AG04450 (cell line): ENCODE measurements at places on chromosomes 1 and 21.

- no peak for DNase-seq
Observed at GRCh38 chr1:108668777-108669176, 7.9 kb upstream of the HENMT1 start.

DNA sequence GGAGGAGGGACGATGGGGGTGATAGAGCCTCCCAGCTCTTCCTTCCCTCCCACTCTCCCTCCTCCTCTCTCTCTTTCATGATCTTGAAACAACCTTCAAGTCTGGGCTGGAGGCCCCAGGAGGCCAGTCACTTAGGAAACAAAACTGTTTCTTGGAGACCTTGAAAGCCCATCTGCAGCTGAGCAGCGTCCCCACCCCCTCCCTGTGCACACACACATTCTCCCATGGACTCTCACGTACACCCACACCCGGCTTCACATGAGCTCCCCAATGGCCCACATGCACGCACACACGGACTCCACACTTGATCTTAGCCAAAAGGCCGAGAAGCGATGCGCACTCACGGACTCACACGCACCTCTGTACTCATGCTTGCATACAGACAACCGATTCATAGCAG is 3.2 kb upstream of the ATP1A2 start:
- DNase-seq, result no peak

DNA sequence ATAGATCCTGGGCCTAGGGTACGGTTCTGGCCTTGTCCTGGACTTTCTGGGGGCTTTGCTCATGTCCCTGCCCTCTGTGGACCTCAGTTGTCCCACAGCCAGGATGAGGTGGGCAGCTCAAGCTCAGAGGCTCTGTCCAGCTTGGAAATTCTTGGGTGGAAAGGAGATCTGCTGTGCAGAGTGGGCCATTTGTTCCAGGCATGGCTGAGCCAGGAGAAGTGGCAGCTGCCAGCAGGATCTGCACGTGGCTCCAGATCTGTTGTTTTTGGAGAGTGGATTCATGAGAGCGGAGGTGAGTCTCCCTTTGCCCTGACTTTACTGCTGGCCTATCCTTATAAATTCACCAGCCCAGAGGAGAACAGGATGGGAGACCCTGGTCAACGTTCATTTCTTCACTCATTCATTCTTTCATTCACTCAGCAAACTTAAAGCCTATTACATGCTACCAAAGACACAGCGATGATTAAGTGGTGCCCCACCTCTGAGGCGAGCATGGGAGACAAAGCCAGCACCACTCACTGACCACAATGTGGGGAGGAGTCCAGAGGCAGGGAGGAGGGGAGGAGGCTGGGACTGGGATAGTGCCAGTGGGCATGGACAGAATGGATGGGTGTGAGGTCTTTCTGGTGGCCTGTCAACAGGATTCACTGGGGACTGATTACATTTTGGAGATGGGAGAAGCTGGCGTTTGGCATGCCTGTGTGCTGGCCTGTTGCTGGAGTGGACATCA is 205.1 kb downstream of the TRABD2B start:
- DNase-seq, result no peak

GRCh38 chr1:12544357-12544756 is 73.7 kb downstream of the DHRS3 start:
- no peak for DNase-seq

DNA sequence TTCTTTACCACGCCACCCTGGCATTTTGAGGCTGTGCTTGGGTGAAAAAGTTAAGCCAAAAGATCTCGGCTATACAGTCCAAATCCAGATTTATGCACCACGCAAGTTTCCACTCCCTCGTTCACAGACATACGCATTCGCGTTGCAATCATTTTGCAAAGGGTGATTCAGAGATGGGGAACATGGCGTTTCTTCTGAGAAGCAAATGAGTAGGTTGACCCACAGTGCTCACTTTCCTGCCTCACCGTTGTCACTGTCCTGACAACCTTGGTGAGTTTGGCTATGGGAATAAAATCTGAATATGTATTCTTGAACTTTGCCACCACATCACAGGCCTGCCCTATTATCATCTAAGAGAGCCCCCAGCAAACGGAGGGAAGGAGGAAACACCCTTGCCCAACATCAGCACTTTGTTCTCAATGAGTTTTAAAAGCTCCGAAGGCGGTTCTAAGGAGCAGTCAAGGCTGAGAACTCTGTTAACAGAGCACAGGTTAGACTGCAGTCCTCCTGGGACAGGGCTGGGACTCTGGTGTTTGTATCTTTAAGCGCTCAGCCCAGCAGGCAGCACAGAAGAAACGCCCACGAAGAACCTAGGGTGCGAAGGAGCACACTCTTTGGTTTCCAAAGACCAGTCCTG is 86.4 kb downstream of the RUNX1 start:
- no peak for DNase-seq

- DNase-seq, result no peak
Observed at GRCh38 chr1:215888159-215888558, 321.1 kb downstream of the KCTD3 start.

DNA sequence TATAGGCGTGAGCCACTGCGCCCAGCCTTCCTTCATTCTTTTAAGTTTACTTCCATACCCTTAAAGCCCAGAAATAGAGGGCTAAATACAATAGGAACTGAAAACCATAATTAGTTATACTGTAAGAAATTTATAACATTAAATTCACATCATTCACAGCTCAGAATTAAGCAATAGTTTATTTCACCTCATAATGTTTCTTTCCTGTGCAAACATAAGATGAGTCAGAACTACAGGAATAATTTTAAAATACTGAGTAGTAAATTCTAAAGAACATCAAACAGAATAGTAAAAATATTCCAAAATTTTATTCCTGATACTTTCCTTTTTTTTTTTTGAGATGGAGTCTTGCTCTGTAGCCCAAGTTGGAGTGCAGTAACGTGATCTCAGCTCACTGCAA is 24.1 kb downstream of the POGZ start:
- DNase-seq, result no peak

GRCh38 chr1:163535807-163536206 is 214.1 kb downstream of the NUF2 start:
- DNase-seq, result no peak

DNA sequence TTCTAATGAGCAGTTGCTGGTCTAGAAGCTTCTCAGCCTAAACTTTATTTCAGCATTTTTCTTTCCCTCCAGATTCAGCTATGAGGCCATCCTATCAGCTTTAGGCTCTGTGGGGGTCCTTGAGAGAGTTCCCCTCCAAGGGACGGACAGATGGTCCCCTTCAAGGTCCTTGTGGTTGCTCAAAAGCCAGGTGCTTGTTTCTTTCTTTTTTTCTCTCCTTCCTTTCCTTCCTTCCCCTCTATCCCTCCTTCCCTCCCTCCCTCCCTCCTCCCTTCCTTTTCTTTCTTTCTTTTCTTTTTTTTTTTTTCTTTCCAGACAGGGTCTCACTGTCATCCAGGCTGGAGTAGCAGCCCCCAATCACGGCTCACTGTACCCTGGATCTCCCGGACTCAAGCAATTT is 1.2 kb upstream of the IL6R start:
- DNase-seq, result no peak

DNA sequence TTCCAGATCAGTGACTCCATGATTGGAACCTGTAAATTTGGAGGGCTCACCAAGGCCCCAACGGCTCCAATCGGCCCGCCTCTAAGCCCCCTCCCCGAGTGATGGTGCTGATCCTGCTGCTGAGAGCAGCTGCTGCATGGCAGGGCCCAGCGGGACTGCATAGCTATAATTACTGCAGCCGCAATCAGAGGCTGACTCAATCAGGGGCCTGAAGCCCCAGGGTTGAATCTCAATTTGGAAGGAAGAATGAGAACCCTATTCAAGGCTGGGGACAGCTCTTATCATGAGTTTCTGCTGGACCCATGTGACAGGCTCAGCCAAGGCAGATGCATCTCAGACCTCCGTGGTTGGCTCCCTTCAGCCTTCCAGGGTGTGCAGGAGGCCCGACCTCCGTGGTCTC is 42.8 kb upstream of the MAGOH start:
- DNase-seq, result no peak

GRCh38 chr1:195773931-195774330 is 834.3 kb downstream of the KCNT2 start:
- DNase-seq, result no peak

- peak; percentile 65 for DNase-seq
Observed at GRCh38 chr1:147640553-147641165, 29.7 kb downstream of the ACP6 start.

GRCh38 chr1:147111381-147112130 is 60.7 kb downstream of the PRKAB2 start:
- DNase-seq, result no peak

- DNase-seq, result no peak
Observed at GRCh38 chr1:118881751-118882150, 106.4 kb downstream of the TBX15 start.

DNA sequence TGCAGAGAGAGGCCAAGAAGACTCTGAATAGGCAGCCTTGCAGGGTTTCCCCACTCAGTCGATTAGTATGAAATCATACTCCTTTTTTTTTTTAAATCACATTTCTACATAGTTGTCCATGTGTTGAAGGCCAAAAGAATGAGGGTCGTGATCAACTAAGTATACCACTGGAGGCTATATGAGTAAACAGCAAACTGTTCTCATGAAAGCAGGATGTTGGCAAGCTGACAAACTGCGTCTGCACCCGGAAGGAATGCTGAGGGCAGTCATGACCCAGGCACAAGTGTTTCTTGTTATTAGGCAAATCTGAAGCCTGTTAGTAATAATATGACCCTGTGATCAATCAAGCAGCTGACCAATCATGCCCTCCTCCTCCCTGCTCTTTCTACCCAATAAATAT is 213.2 kb downstream of the USH2A start:
- DNase-seq, result peak; percentile 15

DNA sequence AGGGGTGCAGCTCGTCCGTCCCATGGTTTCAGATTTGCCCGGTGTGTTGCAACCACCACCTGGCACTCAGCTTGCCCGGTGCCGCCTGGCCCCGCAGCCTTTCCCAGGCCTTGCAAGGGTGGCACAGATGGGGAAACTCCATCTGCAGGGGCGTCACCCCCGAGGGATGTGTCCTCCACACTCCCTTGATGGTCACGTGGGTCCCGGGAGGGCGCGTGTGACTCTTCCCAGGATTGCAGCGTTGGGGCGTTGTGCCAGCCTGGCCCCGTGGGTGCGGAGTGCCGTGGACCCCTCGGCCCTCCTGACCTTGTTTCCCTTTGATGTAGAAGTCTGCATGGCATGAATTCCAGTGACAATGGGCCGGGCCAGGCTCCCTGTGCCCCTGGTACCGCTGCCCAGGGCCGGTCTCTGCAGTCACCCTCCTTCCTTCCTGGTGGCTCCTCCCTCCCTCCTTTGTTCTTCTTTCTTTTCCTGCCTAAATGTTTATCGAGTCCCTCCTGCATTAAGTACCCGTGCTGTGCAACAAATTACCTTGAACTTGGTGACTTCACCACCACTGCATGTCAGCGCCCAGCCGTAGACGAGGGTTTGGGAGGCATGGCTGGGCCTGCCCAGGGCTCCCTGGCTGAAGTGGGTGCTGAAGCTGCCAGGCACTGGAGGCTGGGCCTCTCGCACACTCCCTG is 22.9 kb downstream of the RRP1 start:
- no peak for DNase-seq

DNA sequence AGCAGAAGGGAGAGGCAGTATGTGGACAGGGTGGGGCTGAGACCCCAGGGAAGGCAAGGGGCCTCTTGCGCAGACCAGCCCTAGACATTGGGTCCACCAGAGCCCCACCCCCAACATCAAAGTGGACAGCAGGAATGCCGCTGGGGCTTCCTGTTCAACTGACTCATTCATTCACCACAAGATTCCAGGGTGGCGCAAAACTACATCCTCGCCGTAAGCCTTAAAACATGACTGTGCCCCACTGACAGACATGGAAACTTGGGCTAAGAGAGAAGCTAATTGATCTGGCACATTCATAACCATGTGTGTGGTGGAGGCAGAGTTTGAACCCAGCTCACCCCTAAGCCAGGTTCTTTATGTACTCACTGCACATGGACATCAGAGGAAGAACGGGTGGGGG is 14.0 kb downstream of the COL16A1 start:
- peak; percentile 85 for DNase-seq

GRCh38 chr1:151545542-151545941 is 5.4 kb downstream of the TUFT1 start:
- DNase-seq, result no peak

- DNase-seq, result no peak
Observed at GRCh38 chr1:113976609-113977278, 2.5 kb upstream of the OLFML3 start.

DNA sequence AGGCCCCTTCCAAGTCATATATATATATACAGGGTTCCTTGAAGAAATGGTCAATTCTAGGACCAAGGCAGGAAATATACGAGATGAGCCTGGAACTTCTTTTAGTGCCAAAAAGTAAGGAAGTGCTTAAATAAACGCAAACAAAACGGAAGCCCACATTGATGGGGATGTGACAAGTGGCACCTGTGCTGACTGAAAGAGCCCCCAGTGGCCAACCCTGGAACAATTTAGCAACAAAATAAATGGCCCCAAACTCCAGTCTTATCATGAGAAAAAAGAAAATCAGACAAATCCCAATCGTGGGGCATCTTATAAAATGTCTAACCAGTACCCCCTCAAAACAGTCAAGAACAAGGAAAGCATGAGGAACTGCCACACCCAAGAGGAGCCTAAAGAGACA is 17.7 kb downstream of the PLA2G5 start:
- DNase-seq, result no peak

GRCh38 chr1:36204347-36204909 is 19.8 kb upstream of the THRAP3 start:
- DNase-seq, result no peak

GRCh38 chr1:225710804-225711203 is 57.9 kb upstream of the ENAH start:
- no peak for DNase-seq

GRCh38 chr1:115168026-115168425 is 78.7 kb upstream of the TSPAN2 start:
- no peak for DNase-seq

DNA sequence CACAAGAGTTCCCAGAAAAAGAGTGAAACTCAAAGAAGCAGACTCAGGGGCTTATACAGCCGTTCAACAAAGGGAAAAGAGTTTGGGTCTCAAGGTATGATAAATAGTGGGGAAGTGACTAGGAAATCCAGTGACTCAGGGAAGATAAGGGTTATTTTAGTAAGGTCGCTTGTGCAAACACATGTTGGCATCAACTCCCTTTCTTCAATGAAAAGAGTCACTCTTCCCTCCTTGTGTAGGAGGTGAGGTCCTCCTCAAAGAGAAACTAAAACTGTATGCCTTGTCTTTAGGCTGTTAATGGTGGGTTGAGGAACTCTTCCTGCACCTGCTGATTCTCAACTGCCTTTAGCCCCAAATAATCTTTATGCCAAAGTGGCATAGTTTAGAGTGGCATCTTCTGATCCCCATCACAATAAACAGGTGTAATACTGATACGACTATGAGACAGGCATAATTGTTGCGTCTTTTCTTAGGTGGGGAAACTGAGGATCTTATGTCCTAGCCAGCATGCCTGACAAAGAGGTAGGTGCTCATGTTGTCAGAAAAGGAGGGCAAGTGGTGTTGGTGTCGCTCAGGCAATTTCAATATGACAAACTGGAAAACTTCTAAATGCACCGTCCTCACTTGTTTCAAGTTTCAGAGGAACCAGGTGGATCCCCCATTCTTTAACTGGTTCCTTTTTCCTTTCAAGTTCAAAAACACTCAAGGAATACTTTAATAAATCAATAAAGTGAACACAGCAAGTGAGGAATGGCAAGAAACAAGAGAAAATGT is 294.1 kb upstream of the RUNX1 start:
- no peak for DNase-seq

- DNase-seq, result no peak
Observed at GRCh38 chr1:38026592-38027200, 14.2 kb downstream of the UTP11 start.
